ENCODE measurements at places on chromosomes 7 and 10.
A peak's percentile ranks its signal among the peaks of the same experiment; 100 is the strongest.

- peak; percentile 36 for DNase-seq
These were observed 749.4 kb downstream of the AUTS2 start for GRCh38 chr7:70347463-70348254.

DNA sequence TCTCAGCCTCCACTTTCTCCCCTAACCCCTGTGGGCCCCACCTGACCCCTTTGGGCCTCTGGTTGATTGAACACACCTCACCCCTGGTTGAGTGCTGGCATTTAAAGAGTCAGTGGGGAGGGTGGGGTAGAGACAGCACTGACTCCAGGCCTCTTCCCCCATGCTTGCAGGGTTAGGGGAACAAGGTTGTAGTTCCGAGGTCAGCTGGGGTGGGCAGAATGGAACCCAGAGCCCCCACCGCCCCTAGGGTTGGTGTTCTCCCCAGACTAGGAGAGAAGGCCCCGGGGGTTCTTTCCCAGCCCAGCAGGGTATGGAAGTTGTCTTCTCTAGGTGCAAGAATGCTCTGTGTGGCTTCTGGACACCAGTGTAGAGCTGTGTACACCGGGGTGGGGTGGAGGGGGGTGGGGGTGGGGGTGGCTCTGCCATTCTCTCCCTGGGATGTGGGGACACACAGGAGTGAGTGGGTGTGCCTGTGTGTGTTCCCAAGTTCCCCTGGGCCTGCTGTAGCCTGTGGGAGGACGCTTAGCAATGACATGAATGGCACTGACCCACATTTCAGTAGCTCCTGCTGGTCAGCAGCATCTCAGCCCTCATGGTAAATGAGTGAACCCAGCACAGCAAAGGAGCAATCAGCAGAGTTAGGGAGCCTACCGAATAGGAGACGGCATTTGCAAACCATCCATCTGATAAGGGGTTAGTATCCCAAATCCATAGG, 33.6 kb downstream of the PRF1 start:
- DNase-seq: no peak

GRCh38 chr7:157898802-157899505, 562.1 kb downstream of the DNAJB6 start:
- no peak for DNase-seq

- peak; percentile 47 for DNase-seq
These were observed 34.5 kb downstream of the MTPN start for GRCh38 chr7:135942614-135943013.

DNA sequence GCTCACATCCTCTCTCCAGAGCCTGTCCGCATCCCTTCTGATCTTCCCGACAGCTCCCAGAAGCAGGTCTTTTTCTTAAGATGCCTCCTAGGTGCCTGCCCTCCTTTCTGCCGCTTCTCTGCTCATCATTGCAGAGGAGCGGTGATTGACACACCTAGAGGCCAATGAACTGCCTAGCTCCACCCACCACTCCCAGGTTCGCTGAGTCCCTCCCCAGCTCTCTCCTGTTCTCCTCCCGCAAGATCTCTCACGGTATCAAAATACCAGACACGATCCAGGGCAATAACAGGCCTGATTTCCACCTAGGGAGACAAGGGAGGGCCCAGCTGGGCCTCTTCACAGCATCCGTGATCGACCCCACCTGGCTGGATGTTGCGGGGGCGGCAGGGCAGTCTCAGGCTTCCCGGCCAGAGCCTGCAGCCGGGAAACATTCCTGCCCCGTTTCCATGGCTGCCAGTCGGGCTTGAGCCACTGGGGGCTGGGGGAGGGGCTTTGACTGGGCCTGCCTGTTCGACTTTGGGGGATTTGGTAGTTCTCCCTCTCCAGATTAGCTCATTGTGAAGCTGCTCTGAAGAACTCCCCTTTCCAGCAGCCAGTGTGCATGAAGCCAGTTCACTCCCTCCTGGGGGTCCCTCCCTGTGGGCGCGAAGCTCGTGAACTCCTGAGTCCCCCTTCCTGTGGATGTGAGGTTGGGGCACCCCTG, 373.5 kb downstream of the RPS24 start:
- peak; percentile 48 for DNase-seq

- no peak for DNase-seq
These were observed 181.8 kb downstream of the GLI3 start for GRCh38 chr7:42055171-42055570.

DNA sequence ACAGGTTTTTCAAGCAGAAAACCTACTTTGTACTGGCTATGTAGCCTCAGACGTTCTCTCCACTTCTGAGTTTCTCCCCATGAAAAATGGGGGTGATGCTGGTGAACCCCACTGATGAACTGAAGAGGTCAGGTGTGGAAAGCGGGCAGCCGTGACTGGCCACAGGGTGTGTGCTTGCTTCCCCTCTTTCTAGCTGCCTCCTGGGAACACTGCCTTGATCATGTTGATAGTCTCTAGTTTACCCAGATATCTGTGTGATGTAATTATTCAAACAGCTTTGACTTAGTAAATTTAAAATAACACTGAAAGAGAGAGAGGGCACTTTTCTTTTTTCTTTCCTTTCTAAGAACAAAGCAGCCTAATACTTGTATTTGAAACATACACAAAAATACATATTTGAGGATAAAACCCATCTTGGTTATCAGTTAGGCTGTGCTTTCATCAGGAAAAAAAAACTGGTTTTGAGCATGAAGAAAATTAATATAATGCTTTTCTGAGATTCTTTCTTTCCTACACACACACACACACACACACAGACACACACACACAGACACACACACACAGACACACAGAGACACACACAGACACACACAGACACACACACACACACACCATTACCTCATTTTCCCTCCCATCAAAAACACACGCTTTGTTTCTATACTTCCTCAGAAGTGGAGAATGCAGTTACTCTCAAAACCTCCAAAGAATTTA, 76.7 kb downstream of the MACC1 start:
- DNase-seq: no peak

DNA sequence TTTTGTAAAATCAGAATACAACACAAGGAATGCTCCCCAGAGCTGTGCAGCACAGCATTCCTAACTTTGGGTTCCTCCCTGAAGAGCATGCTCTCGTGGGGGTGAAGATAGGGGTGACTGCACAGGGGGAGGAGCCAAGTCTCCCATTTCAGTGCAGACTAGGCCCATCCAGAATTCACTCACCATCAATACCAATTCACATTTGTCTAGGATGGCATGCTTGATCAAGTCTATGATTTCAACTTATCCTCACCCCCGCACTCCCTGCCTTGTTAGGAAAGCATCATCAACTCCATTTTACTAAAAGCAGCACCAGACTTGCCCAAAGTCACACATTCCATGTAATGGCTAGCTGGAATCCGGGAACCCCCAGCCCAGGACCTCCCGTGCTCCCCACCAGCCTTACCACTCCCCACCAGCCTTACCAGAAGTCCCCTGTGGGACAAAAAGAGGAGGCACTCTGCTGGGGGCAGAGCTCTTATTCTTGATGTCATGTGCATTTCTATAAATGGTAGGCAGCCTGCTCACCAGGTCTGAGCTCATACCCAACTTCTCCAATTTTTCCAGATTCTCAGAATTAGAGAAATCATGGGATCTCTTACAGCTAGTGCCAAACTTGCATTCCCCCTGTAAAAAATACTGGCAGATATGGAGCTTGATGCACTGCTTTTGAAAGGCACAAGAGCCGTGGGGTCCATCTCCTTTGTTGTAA, 6.2 kb downstream of the PARP12 start:
- no peak for DNase-seq

DNA sequence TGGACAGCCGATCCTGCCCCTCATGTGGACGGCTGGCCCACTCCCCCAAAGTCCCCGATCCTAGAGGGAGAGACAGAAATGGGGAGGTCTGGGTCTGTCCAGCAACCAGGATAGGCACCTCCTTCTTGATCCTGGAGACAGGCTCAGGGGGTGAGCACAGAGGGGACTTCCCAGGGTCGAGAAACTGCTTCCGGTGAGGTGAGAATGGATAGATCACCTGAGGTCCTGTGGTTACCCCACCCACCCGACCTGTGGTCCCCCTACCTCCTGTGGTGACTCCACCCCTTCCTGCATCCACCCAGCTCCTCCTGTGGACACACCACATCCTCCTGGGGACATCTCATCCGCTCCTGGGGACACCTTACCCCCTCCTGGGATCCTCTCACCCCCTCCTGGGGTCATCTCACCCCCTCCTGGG, 27.4 kb upstream of the RASGEF1A start:
- DNase-seq: no peak

DNA sequence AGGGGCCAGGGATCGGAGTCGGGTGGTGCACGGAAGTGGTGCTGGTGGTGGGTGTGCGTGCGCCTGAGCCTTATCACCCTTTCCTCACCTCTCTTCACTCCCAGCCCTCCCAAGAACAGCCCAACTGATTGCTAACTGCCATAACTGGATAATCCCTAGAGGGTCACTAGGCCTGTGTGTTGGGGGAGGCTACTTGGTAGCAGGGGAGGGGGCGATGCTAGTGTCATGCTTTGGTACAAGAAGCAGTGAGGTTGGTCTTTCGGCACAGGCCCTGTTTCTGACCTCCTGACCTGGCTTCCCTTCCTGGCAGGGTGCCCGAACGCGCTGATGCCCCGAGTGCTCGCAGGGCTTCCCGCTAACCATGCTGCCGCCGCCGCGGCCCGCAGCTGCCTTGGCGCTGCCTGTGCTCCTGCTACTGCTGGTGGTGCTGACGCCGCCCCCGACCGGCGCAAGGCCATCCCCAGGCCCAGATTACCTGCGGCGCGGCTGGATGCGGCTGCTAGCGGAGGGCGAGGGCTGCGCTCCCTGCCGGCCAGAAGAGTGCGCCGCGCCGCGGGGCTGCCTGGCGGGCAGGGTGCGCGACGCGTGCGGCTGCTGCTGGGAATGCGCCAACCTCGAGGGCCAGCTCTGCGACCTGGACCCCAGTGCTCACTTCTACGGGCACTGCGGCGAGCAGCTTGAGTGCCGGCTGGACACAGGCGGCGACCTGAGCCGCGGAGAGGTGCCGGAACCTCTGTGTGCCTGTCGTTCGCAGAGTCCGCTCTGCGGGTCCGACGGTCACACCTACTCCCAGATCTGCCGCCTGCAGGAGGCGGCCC, 652 bp downstream of the KAZALD1 start:
- DNase-seq: no peak

DNA sequence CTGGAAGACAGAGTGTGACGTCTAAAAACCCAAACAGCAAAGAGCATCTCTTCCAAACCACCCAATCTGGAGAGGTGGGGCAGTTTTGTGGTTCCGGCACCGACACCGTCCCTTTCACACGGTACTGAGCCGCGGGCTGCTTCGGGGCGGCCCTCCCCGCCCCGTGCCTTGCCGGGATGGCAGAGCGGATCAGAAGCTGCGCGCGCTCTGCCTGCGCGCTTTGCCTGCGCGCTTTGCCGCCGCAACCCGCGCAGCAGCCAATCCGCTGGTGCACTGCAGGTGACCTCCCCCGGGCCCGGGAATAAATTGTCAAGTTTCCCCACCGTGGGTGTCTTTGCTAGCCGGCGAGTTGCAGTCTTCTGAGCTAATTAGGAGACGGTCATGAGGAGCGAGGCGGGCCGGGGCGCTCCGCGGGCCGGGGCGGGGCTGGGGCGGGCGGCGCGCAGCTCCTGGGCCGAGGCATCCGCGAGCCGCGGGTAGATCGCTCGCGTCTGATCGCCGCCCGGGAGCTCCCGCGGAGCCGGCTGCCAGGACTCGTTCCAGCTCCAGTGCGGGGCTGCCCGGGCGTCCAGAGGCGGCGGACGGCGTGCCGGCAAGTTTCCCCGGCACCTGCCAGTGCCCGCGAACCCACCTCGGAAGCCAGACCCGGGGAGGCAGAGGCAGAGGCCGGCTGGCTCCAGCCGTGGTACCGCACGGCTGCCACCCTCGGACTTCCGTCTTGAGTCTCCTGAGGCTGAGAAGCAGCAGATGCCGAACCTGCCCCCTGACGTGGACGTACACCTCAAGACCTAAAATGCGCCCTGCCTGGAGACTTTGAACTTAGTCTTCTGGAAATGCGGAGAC, 536.0 kb upstream of the GALNT17 start:
- DNase-seq: no peak

DNA sequence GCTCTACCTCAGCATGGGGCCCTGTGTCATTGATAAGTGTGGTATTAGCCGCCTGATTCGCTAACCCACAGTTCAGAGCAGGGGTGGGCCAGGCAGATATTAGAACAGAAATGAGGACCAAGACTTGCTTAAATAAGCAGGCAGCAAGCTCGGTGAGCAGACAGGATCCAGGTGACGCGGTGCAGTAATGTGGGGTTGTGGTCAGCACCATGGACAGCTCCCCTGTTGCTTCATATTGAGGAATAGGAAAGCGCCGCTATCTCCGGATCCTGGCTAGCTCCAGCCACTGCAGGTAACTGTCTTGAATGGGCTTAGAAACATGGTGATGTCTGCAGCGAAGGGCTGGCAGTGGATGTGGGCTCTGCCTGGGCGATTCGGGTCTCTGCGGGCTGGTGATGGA, 51.3 kb upstream of the GPR26 start:
- peak; percentile 2 for DNase-seq

GRCh38 chr10:113442336-113442735, 110.5 kb upstream of the HABP2 start:
- no peak for DNase-seq

DNA sequence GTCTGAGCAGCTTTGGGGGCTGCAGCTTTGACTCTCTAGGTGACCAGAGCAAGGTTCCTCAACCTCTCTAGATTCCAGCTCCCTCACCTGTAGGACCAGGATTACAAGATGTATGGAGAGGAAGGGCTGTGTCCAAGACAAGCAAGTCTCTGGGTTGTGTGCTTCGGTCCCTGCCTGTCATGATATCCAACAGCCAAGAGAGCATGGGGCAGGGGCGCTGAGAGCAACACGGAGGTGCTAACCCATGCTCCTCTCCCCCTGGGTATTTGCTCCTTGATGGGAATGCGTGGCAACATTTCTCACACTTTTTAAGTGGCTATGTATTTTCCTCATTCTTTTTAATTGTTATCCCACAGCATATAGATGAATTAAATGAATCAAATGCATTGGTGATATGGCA, 10.3 kb downstream of the CDHR1 start:
- no peak for DNase-seq

GRCh38 chr7:44201813-44202212, 1.0 kb downstream of the YKT6 start:
- no peak for DNase-seq

- no peak for DNase-seq
These were observed 89.5 kb upstream of the PAX2 start for GRCh38 chr10:100655760-100656421.

GRCh38 chr10:65024886-65025285, 1503.7 kb downstream of the REEP3 start:
- no peak for DNase-seq

DNA sequence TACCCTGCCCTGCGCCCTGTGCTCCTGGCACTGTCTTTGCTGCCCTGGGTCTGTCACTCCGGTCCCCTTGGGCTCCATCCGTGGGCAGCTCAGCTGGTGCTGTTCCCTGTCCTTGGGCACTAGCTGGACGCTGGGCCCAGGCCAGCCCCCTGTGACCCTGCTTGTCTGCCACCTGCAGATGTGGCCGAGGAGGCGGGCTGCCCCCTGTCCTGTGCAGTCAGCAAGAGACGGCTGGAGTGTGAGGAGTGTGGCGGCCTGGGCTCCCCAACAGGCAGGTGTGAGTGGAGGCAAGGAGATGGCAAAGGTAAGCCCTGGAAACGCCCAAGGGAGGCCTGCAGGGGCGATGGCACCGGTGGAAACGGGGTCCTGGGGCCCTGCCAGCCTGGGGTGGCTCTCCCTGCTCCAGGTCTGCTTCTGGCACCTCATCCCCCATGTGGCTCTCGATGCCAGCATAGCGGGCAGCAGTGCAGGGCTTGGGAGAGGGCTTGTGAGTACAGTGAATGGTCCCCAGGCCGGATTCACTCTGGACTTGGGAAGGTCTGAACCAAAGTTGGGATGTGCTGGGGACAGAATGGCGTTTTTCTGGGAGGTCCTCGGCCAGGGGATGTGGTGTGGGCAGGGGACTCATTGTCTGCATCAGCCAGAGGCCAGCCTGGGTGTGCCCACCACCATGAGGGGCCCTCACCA, 26.2 kb upstream of the CSGALNACT2 start:
- no peak for DNase-seq

- no peak for DNase-seq
These were observed 462.5 kb upstream of the IGFBP3 start for GRCh38 chr7:46383605-46384004.
